ENCODE measurements at places on chromosomes 4 and X.

GRCh38 chr4:42339935-42340406, 57.3 kb upstream of the SHISA3 start:
- H3K27ac ChIP-seq, result no peak overlapping the region
- no peaks in the 10 kb centered on the region for H3K27me3 ChIP-seq
- no peaks in the 10 kb centered on the region for H3K36me3 ChIP-seq
- no peaks in the 10 kb centered on the region for H3K4me1 ChIP-seq
- no peak overlapping the region for H3K4me3 ChIP-seq

GRCh38 chrX:70132877-70133302, 357 bp upstream of the IGBP1 start:
- peak overlapping the region; percentile 52 for H3K4me3 ChIP-seq
- H3K27ac ChIP-seq, result peak overlapping the region; percentile 75
- no peaks in the 10 kb centered on the region for H3K36me3 ChIP-seq
- no peak for DNase-seq
- no peaks in the 10 kb centered on the region for H3K4me1 ChIP-seq
- no peaks in the 10 kb centered on the region for H3K27me3 ChIP-seq

DNA sequence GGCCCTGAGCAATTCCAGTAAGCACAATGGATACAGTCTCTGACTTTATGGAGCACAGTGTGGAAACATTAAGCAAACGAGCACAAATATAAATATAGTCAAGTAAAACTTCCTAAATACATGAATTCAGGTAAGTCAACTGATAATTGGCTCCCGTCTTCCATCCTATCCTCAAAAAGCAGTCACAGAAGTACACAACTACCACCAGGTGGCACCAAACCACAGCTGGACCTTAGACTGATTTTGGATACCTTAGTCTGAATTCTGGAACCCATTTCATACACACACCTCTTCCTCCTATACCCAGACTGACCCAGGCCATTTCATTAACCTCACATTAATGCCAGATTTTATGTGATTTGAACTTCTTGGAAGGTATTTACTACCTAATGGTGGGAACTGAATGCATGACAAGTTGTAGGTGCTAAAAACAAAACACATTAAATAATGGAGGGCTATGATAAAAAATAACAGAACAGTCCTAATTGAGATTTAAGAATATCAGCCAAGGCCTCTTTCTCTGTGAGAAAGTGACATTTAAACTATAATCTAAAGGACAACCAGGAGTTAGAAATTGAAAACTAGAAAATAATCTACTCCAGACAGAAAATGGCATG, 77.5 kb downstream of the ELF2 start:
- DNase-seq, result peak; percentile 72
- no peak overlapping the region for H3K4me3 ChIP-seq
- H3K27me3 ChIP-seq, result no peaks in the 10 kb centered on the region
- no peaks in the 10 kb centered on the region for H3K36me3 ChIP-seq

- DNase-seq, result no peak
- peaks cover 2% of the 10 kb centered on the region for H3K4me1 ChIP-seq
- H3K27ac ChIP-seq, result no peak overlapping the region
- H3K36me3 ChIP-seq, result no peaks in the 10 kb centered on the region
- peaks cover 24% of the 10 kb centered on the region for H3K27me3 ChIP-seq
Measured at GRCh38 chr4:173543266-173543665, 13.2 kb upstream of the HAND2 start.

DNA sequence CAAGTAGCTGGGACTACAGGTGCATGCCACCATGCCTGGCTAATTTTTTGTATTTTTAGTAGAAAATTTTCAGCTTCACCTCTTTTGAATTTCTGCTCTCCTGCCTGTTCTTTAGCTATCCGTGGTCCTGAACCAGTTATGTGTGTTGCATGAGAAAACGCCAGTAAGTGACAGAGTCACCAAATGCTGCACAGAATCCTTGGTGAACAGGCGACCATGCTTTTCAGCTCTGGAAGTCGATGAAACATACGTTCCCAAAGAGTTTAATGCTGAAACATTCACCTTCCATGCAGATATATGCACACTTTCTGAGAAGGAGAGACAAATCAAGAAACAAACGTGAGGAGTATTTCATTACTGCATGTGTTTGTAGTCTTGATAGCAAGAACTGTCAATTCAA, 13.9 kb downstream of the ALB start:
- no peaks in the 10 kb centered on the region for H3K4me1 ChIP-seq
- no peak overlapping the region for H3K27ac ChIP-seq
- DNase-seq, result no peak
- no peak overlapping the region for H3K4me3 ChIP-seq

- H3K27me3 ChIP-seq, result no peaks in the 10 kb centered on the region
- H3K36me3 ChIP-seq, result no peaks in the 10 kb centered on the region
- H3K4me3 ChIP-seq, result peak overlapping the region; percentile 33
- DNase-seq, result no peak
Measured at GRCh38 chrX:48800574-48801279, 1.1 kb upstream of the HDAC6 start.

DNA sequence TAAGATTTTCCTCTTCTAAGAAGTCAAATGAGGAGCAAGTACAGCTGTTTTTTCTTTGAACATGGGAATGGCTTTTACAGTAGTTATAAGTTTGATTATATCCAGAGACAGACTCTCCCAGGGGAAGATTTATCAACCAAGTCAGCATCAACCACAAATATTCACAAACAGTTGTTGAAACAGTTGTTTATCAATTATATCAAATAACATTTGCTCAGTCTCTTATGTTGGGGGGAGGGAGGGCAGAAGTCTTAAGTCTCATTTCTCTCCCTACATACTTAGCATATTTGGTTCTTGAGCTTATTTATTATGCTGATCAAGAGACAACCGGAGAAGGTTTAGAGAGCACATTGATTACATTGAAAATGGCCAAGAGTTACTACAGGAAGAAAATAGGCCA, 110.1 kb downstream of the FBXO8 start:
- H3K4me3 ChIP-seq, result no peak overlapping the region
- DNase-seq, result no peak
- no peaks in the 10 kb centered on the region for H3K4me1 ChIP-seq
- H3K27me3 ChIP-seq, result no peaks in the 10 kb centered on the region

DNA sequence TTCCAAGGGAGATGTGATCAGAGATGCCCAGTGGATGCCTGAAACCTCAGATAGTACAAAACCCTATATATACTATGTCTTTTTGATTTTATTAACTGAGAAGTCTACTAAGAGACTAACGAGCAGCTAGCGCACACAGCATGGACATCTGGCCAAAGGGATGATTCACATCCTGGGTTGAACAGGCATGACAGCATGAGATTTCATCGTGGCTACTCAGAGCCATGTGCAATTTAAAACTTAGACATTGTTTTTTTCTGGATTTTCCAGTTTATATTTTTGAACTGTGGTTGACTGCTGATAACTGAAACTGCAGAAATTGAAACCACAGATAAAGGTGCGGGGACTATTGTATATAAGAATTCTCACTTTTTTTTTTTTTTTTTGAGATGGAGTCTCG, 2252.9 kb upstream of the AGA start:
- no peaks in the 10 kb centered on the region for H3K36me3 ChIP-seq
- H3K4me3 ChIP-seq, result no peak overlapping the region
- H3K27ac ChIP-seq, result no peak overlapping the region
- H3K4me1 ChIP-seq, result no peaks in the 10 kb centered on the region

DNA sequence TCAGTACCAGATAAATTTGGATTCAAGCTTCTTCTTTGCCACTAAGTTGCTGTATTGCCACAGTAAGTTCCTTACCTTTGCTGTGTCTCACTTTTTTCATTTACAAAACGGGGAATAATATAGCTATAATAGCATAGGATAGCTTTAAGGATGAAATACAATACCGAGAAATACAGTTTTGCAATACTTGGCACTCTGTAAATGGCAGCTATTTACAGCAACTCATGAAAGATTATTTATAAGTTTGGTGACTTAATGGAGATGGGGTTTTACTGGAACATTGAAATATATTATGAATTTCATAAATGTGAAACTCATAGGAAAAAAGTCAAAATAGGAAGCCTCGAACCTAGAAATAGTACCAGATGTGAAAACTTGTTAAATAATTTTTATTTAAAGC, 27.6 kb downstream of the ANXA10 start:
- no peak for DNase-seq
- no peaks in the 10 kb centered on the region for H3K27me3 ChIP-seq
- H3K4me3 ChIP-seq, result no peak overlapping the region
- no peaks in the 10 kb centered on the region for H3K36me3 ChIP-seq
- no peak overlapping the region for H3K27ac ChIP-seq

- peaks cover 5% of the 10 kb centered on the region for H3K4me1 ChIP-seq
- no peaks in the 10 kb centered on the region for H3K27me3 ChIP-seq
- H3K4me3 ChIP-seq, result no peak overlapping the region
- no peaks in the 10 kb centered on the region for H3K36me3 ChIP-seq
- H3K27ac ChIP-seq, result no peak overlapping the region
Measured at GRCh38 chr4:183426507-183426906, 17.9 kb upstream of the CDKN2AIP start.

DNA sequence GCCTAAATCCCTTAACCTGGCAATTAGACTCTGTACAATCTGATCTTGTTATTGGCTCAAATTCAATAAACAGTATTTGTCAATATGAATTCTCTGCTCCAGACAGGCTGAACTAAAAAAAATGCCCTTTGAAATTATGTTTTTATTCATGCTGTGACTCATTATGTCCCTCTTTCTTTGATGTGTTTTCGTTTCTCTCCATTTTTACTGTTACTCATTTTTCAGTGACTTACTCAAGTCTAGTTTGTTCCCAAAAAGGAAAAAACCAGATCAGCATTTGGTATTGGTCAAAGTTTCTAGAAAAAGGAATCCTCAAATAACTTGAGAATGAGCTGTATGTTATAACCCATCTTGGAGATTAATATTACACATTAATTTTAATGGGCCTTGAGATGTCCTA, 40.4 kb downstream of the UNC5C start:
- no peaks in the 10 kb centered on the region for H3K4me1 ChIP-seq
- H3K27ac ChIP-seq, result no peak overlapping the region
- no peak for DNase-seq
- H3K4me3 ChIP-seq, result no peak overlapping the region

DNA sequence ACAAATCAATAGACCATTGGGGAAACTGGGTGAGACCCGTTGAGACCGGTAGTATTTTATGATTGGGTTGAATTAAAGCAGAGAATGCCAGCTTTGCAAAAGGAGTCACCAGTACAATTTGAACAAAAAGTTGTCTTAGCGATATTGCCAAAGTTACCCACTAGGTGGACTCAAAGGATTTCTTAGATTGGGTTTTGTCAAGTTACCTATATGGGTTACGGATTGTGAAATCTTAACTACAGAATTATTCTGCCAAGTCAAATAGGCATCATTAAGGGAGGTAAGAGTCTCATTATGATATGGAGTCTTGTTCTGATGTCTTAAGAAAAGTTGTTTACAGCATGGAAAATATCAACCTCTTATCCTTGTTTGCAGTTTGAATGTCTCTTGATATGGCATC, 15.0 kb upstream of the CT47A1 start:
- H3K36me3 ChIP-seq, result no peaks in the 10 kb centered on the region
- no peak overlapping the region for H3K27ac ChIP-seq
- no peaks in the 10 kb centered on the region for H3K27me3 ChIP-seq
- H3K4me1 ChIP-seq, result no peaks in the 10 kb centered on the region
- no peak for DNase-seq

DNA sequence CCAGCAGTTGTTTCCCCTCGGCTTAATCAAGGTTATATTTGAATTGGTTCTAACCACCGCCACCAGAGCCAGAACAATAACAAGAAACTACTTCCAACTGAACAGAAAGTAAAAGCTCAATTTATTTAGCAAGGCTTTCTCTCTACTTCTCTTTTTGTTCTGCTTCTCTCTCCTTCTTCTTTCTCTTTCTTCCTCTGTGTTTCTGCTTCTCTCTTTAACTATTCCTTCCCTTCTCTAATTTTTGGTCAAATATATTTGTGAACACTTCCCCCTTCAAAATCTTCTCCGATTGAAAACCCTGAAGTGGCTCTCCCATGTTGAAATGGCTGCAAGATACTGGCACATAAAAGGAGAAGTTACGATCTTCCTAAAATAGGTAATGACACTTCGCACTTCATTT, 1195.9 kb upstream of the PRKX start:
- H3K4me1 ChIP-seq, result no peaks in the 10 kb centered on the region
- H3K36me3 ChIP-seq, result no peaks in the 10 kb centered on the region
- no peak overlapping the region for H3K27ac ChIP-seq
- H3K4me3 ChIP-seq, result no peak overlapping the region
- DNase-seq, result no peak

DNA sequence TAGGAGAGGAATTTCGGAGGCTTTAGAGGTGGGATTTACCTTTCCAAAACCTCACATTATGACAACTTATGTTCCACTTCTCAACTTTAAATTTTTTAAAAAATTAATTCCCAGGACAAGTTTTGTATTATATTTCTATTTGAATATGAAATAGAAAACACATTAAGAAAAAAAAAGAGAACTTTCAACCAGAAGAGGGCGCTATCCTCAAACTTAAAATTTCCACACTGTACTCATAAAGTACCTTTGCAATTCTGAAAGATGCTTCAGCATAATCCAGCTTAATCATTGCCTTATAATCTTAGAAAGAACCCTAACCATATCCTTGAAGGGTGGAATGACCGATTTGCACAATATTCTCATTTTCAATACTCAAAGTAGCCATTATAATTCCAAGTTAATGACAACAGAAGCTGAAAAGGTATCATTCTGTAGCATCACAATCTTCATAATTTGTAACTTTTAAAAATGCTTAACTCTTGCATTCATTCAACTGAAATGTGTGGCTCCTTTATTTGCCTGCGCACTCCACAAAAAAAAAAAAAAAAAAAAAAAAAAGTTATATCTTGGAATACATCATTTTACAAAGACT, 158.0 kb downstream of the KCNIP4 start:
- no peak for DNase-seq
- no peak overlapping the region for H3K4me3 ChIP-seq
- no peak overlapping the region for H3K27ac ChIP-seq
- H3K4me1 ChIP-seq, result no peaks in the 10 kb centered on the region
- no peaks in the 10 kb centered on the region for H3K27me3 ChIP-seq

GRCh38 chr4:85778632-85779131, 303.7 kb downstream of the ARHGAP24 start:
- no peaks in the 10 kb centered on the region for H3K4me1 ChIP-seq
- no peak for DNase-seq
- H3K27me3 ChIP-seq, result no peaks in the 10 kb centered on the region
- H3K27ac ChIP-seq, result peak overlapping the region; percentile 42
